ENCODE measurements at places on chromosomes 16 and 17. TPM values are rescaled to one million over a fixed set of nuclear protein-coding genes. Genes with fewer than 3 reads are reported as not detected.

The C16orf54 gene
- total RNA-seq = 3.0 TPM

The TMEM186 gene
- 11.1 TPM for total RNA-seq

The TMEM92 gene
- 27.2 TPM for total RNA-seq

The CD300E gene
- total RNA-seq = 0.35 TPM

The BCAR1 gene
- total RNA-seq = 223 TPM

The TBC1D26 gene
- total RNA-seq = not detected

The PRRT2 gene
- 20.8 TPM for total RNA-seq

The SOX15 gene
- total RNA-seq = 3.1 TPM

The MYH1 gene
- total RNA-seq = 0.52 TPM

The SOX9 gene
- 67.0 TPM for total RNA-seq

The CCL17 gene
- total RNA-seq = not detected

The AGRP gene
- total RNA-seq = not detected

The TBC1D3 gene
- total RNA-seq = not detected

The CNGB1 gene
- total RNA-seq = 0.29 TPM

The SPNS2 gene
- total RNA-seq = 158 TPM

The TNK1 gene
- total RNA-seq = 11.7 TPM

The LRRC75A gene
- total RNA-seq = 7.0 TPM

The GRIN2C gene
- total RNA-seq = 0.43 TPM

The USP6 gene
- total RNA-seq = 0.09 TPM

The CCT6B gene
- 1.2 TPM for total RNA-seq

The TNRC6A gene
- 46.1 TPM for total RNA-seq

The CCL8 gene
- 1.2 TPM for total RNA-seq

The ADAP2 gene
- total RNA-seq = 21.7 TPM

All from mucosa of gallbladder (tissue), 1 donor.